ENCODE measurements at places on chromosomes 4 and X.

DNA sequence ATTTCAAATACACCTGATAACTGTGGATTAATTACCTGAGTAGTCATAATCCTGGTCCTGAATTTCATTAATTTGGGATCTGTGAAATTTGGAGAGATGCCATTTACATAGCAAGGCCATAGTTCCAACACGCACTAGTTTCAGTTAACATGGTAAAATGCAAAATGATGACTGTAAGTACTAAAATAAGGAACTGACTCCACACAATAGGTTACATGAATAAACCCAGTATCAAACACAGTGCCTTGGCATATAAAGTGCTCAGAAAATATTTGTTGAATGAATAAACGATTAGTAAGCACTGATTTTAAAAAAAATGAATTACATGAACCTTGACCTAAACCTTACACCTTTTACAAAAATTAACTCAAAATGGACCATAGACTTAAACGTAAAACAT lies 9.0 kb downstream of the FBXO8 start:
- no peak for DNase-seq

DNA sequence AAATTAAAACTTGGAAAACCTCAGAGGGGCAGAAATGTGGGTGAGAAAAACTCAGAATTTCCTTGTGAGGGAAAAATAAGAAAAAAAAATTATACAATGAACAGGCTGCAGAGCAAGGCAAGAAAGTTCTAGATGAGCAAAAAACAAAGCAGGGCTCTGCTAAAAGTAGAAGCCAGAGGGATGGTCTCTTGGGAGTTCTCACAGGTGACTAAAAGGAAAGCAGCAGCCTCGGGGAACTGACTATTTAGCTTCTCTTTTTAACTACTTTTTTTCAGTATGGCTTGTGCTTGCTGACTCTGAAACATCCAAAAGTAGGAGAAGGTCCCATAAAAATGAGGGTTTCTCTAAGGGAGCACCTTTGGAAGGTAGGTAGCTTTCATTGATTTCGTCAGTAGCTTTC lies 36.4 kb downstream of the PCDH19 start:
- no peak for DNase-seq

DNA sequence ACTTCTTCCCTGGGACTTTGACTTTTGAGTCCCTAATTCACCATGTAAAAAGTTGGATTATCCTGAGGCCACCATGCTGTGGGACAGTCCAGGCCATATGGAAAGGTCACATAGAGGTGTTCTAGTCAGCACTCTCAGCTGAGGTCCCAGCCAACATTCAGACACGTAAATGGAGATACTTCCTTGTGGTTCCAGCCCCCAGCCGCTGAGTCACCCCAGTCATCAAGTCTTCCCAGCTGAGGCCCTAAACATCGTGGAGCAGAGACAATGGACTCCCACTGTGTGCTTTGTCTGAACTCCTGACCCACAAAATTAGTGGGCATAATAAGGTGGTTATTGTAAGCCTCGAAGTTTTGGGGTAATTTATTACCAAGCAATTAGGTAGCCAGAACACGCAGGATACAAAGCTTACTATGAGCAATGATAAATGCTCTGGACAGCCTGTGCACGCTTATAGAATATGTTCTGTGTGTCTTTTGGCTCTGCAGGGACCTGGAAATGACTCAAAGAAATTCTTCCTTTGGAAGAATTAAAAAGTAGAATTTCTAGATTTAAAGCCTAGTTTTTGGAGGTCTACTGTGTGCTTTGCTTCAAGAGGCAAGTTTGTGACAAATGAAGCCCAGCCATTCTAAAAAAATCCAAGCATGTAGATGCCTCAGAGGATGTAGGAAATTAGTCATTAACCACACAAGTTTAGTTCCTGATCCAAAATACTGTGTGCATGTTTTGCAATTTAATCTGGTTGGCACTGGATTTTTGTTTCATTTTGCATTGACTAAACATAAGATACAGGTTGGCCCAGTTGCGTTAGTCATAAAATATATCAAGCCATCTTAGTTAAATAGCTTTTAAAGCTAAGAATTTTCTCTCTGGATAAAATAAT lies 33.2 kb upstream of the SLC9A7 start:
- no peak for DNase-seq

DNA sequence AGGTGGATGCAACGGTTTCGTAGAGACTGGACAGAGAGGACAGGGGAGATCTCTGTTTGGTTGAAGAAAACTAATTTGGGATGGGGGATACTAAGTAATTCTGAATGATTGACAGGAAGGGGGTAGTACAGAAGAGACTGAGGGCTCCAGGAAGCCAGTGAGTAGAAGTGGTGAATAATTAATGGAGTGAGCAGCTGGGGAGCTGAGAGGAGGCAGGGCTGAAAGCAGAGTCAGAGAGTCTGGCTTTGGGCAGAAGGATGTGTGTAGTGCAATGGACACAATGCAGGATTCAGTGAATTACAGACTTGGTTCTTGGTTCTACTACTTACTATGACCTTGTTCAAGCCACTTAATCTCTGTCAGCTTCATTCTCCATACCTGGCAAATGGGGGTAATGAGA lies 161.7 kb downstream of the RBMX2 start:
- DNase-seq = no peak

DNA sequence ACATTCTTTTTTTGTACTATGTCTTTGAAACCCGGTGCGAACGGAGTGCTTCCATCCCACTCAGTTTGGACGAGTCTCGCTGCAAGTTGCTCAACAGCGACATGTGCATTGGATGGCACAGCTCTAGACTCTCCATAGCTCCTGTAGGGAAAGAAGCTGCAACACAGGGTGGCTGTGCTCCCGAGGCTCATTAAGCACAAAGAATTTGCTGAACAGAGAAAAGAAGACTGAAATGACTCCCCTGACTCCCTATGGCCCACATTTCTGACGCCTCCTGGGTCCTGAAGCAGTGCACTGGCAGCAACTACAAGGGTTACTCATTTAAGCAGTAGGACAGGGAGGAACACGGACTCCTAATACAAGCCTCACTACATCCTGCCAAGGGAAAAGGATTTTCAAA lies 127.4 kb downstream of the SH3RF1 start:
- DNase-seq = no peak

- DNase-seq = no peak
These were observed 8.1 kb downstream of the DOK7 start for GRCh38 chr4:3471098-3471760.

DNA sequence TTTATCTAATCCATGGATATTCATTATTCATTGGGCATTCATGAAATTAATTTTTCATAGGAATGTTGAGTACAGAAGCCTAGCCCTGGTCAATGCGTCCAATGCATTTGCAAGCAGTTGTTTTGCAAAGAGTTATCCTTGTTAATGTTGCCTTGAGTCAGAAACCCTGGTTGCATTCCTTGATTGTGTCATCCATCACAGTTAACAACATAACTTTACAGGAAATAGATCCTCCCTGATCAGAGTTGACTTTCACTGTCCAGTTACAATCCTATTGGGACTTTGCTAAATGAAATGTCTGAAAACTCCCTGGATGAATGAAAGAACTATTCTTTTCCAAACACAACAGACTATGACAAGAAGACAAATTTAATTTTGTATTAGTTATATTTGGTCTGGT lies 924.3 kb upstream of the SLIT2 start:
- no peak for DNase-seq

DNA sequence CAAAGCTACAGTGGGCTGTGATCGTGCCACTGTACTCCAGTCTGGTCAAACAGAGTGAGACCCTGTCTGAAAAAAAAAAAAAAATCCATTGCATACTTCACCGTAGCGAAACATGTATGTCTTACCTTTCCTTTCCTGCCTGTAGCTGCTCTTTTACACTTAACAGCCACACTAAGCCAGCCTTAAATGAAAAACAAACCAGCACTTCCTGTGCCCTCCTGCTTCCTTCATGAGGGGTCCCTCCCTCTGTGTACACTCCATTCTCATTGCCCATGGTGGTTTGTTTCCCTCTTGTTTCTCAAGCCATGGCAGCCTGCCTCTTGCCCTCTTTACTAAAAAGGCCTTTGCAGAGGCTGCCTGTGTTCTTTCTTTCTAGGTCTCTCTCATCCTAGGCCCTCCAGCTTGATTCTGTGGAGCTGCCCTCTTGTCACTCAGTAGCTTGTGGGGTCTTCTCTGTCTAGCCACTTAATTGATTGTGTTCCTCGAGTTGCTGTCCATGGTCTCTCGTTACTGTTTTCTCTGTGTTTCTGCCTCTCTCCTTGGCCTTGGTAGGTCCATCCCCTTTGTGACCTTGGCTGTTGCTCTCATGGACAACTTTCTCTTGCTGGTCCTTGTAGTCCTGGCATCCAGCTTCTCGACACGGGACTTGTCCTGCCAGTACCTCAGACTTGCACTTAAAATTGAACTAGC lies 52.1 kb upstream of the MSANTD1 start:
- DNase-seq = no peak

GRCh38 chrX:40076750-40077575 lies 20.8 kb downstream of the BCOR start:
- DNase-seq = no peak

DNA sequence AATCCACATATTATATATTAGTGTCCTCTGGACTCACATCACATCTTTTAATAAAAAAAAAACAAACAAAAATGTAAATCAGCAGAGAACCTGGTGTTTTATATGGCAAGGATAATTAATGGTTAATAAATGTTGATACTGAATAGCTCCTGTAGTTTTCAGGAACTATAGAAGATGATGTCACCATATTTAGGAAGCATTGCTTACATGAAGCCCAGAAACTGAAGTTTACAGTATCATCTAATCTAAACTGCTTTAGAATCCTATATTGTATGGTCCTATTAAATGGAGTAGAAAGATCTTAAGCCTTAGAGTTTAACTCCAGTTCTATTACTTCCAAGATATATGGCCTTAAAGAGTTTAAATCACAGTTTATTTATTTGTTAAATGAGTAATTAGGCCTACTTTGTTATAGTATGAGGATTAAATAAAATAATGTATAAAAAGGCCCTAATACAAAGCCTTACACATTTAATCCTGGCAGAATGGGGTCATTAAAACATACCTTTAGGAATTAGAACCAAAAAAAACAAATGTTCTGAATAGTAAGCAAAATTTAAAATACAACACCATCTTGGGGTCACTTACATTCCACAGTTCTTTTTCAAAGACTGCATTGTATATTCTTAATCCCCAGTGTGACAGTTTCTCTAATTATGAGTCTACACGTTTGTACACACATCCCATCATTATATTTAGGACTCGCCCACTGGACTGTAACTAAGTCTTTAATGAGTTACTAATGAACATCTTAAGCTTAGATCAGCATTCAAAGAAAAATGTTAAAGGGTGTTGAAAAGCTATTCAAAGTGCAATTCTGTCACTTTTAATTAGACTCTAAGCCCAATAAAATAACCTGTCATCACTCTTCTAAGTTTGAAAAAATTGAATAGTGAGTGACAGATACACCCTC lies 305.9 kb downstream of the ADGRL3 start:
- no peak for DNase-seq

DNA sequence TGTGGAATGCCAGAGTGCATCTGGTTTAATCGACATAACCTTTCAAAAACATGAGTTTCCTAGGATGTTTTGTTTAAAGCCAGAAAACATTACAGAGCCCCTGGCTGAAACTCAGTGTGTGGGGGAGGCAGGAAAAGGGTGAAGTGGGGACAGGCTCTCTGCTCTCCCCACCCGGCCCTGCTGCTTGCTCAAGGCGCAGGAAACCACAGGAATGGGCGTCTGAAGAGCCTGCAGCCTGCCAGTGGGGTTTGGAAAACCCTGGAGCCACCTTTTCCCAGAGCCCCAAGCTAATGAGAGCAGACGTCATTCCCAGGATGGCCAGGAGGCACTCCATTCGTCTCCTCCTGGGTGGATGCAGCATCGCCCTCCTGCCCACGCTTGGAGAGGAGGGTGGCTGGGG lies 240.6 kb downstream of the AFAP1 start:
- DNase-seq = no peak

GRCh38 chrX:47539860-47540259 lies 21.1 kb upstream of the ARAF start:
- no peak for DNase-seq

DNA sequence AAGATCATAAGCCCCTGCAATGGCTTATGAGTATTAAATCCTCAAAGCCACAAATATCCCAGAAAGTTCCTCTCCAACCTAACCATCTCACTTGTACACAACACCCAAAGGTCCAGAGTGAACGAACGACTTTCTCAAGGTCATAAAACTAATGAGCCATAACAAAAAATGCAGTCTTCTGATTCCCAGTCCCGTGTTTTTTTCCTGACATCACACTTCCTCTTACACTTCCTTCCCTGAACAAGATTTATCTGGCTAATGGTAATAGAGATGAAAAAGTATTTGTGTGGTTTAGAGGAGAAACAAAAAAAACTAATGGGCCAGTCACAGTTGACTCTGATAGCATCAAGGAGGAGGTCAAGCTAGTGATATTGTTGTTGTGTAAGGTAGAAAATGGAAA lies 99.5 kb upstream of the KLHL13 start:
- DNase-seq = no peak

GRCh38 chr4:103032574-103032973 lies 13.1 kb upstream of the SLC9B1 start:
- DNase-seq = no peak

Measured in stimulated activated CD8-positive, alpha-beta memory T cell treated with anti-CD3 and anti-CD28 coated beads, Interleukin-7, amount 100 ng/mL, for 4 hours (primary cell).